ENCODE measurements at places on chromosomes 6 and 20.
A peak's percentile ranks its signal among the peaks of the same experiment; 100 is the strongest.

- DNase-seq = no peak
Measured at GRCh38 chr6:22025468-22026163, 271.2 kb downstream of the PRL start.

DNA sequence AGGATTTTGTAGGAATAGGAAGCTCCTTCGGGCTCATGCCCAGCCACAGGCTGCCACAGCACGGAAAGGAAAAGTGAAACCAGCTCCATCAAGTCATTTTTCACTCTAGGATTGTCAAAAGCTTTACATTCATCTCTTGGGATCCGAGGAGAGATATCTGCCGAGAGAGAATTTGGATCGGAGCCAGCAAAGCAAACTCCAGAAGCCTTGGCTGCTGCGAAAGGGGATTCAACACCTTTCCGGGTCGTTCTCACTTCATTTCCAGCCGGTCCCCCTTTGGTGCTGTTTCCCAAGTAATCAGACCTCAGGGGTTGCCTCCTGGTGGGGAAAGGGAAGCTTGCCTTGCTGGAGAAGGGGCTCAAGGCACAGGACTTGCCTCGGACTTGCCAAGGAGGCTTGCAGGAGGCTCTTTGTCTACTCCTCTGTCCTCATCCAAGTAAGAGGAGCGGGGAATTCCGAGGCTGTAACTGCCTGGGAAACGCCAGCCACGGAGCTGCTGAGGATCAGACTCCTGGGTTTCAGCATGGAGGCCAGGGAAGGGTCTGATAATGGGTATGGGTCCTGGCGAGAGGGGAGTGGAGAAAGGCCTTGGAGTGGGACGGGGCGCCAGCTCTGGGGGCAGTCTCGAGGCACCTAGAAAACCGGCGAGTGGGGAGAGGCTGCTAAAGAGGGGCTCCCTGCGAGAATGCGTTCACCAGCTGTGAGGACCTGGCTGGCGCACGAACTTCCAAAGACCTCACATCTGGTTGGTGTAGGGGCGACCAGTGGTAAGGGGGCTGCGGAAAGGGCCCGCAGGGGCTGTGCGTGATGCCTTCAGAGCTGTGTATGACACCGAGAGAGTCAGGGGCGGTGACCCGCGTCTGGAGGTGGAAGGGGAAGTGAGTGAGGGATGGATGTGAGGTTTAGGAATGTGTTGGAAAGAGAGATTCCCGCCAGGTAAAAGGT lies 702 bp downstream of the ETV7 start:
- peak; percentile 33 for DNase-seq

DNA sequence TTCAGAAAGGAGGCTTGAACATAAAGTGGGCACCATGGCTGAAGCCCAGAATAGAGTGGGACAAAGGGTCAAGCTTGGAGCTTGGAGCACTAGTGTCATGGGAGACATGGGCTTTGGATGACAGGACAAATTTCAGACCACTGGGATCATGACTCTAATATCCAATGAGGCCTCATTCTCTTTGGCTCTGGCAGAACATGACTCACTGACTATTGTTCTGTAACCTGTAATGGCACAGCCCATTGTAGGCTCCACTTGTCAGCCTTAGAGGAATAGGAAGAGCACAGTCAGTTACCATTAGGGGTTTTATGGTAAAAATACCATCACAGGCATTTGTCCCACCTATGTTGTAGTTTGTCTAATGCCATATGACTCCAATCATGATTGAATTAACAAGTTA lies 34.0 kb upstream of the MMS22L start:
- no peak for DNase-seq

GRCh38 chr6:108897371-108897770 lies 49.1 kb downstream of the ARMC2 start:
- DNase-seq = no peak

DNA sequence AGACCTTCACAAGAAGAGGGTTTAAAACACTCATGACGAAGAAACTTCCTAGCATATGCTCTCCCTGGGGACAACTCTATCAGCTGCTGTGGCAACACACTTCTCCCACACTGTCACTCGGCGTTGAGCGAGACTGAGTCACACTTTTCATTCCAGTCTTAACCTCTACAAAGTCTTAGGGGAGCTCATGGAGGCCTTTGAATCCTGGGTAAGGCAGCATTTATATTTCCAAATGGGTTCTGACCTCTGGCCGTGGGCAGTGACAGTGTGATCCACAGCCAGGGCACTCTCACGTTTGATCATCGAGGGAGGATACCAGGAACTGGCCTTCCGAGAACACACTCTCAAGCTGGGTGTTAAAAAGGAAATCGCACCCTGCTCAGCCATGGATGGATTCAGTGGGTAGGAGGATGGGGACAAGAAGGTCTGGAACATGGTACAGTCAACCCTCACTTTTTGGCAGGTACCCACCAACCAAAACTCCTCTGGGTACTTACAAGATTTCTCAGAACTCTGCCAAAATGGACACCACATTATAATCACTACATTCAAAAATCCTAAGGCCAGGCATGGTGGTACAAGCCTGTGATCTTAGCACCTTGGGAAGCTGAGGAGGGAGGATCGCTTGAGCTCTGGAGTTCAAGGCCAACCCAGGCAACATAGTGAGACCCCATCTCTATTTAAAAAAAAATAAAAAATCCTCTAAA lies 19.6 kb downstream of the RRBP1 start:
- no peak for DNase-seq

DNA sequence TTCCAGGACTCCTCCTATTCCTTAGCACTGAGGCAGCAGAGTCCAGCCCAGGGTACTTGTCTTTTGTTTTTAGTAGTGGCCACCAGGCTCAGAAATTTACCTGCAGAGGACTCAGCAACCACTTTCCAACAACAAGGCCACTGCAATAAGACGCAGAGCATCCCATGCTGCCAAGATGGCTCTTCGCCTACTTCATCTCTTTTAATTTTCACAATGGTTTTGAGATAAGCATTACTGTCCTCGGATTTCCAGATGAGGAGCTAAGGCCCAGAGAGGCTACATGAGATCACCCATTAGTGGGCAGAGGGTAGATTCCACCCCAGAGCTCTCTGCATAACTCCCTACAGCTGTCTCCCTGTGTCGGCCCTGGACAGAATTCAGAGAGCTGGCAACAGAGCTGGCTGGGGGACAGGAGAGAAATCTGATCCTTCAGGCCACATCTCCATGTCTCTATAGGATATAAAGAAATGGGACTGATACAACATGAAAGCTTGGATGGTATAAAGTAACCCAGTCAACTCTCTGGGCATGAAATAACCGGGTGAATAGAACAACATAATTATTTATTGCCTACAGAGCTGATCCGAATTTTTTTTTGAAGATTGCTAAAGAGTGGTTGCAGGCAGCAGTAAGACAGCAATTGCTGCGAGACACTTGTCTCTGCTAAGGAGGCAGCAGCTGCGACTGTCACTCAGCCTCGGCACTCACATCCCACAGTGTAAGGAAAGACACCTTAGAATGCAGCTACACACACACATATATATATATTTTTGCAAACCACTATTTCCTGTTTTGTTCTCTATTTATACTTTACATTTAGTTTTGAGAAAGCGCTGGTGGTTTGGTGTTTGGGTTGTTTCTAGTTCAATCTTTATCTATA lies 37.2 kb downstream of the SCML4 start:
- DNase-seq = no peak

- DNase-seq = no peak
Measured at GRCh38 chr20:46219190-46219589, 89.1 kb downstream of the CDH22 start.

GRCh38 chr6:151239603-151240035 lies at the start of gene AKAP12:
AKAP12 (plus strand) TSS chr6:151239967; CDS start chr6:151240563, 596 bp downstream.
- no peak for DNase-seq

GRCh38 chr20:62281161-62281933 lies 21.4 kb upstream of the ADRM1 start:
- no peak for DNase-seq

All from amniotic stem cell (primary cell).